Fibroblast of skin of left quadriceps (primary cell): ENCODE measurements at places on chromosomes 4 and X.

DNA sequence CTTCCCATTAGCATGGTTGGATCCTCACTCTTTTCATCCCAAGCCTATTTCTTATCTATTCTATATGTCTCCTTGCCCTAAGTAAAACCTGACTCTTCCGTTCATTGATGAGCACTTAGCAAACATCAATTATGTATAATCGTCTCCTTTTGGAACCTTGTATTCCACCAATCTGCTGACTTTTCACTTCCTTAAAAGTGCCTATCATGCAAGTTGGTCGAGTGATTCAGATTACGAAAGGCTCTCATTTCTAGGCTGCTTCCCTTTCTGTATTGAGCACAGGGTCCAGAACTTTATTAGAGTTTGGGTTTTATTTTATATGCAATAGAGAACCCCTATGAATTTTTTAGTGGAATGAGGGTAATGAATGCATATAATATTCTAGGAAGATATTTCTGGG is 27.1 kb upstream of the ALB start:
- DNase-seq: no peak

DNA sequence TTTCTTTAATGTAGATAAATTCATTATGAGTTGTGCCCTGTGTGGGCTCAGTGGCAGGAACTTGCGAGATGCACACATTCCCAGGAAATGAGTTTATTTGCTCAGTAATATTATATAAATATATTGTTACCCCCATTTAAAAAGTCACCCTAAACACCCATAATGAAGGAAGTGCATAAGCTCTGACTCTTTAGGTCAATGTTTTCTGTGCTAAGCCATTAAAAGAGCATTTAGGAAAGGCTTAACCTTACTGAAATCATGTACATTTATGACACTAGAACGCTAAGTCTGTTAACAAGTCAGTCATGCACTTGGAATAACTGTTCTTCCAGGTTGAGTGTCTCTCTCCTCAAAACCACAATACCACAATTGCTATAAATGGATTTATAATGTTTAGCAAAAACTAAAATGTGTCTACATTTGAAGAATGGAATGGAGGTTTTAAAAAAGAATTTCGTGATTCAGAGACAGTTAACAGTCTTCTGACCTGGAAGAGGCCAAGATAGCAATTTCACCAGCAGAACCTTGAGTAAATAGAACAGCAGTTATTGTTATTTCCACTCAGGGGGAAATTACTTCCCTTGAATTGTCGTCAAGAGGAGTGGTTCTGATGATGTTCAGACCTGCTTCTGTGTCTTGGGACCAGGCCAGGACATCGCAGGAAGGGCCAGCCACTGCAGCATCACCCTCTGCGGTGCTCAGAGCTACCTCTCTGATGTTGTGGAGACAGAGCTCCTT is 91.1 kb upstream of the VEGFC start:
- DNase-seq: peak; percentile 97

DNA sequence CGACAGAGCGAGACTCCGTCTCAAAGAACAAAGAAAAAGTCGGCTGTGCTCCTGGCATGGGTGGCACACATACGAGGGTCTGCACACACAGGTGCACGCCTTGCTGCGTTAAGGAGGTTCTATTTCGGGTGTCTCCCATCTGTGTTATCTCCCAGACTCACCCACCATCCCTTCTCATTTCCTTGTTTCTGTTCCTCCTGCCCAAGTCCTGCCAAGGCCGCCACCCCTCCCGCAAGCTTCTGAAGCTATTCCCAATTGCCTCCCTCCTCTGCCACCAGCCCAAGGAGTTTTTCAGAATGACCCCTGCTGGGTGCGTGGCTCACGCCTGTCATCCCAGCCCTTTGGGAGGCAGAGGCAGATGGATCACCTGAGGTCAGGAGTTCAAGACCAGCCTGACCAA is 6.0 kb upstream of the IL3RA start:
- no peak for DNase-seq

DNA sequence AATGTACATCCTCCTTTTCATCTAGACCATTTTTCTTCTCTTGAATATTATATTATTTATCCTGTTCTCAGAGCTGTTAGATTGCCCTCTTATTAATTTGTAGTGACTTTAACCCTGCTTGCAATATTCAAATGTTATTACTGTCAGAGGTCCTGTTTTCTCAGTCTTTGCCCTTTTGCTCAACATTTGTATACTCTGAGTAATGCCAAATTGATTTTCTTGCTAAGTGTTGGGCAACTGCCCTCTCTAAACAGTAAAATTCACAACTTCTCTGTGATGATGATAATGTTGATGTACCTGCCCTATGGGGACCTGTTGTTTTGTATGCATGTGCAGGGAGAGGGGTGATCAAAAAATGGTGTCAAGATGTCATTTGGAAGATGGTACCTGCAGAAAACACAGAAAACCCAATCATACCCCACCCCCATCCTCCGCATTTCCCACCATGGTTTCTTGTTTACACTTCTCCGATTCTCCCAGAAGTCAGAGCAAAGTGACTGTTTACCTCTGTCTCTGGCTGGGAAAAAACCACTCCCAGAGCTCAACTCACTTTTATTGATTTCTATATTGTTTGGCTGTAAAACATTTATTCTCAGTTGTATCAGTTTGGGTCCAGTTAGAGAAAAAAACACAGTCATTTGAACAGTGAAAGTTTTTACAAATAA is 694.0 kb downstream of the IL1RAPL1 start:
- no peak for DNase-seq

- DNase-seq: no peak
These were observed 109.4 kb upstream of the CBLL2 start for GRCh38 chrX:22163326-22163725.

- no peak for DNase-seq
These were observed 101.2 kb upstream of the DUSP21 start for GRCh38 chrX:44742480-44743155.

DNA sequence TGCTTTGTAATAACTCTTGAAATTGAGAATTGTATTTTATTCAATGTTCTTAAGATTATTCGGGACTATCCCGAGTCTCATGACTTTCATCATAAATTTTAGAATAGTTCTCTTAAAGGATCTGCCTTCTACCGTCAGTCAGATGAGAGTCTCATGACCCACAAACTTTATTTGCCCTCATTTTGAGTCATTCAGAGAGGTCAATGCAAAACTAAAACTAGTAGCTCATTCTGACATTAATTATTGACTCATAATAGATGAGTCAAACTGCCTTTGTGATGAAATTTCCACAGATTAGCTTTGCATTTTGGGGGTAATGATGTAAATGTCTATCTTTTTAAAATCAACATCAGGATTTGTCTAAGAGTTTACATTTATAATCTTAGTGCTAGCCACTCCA is 1527.3 kb downstream of the TECRL start:
- no peak for DNase-seq

GRCh38 chr4:25588206-25588605 is 67.4 kb upstream of the SLC34A2 start:
- no peak for DNase-seq

DNA sequence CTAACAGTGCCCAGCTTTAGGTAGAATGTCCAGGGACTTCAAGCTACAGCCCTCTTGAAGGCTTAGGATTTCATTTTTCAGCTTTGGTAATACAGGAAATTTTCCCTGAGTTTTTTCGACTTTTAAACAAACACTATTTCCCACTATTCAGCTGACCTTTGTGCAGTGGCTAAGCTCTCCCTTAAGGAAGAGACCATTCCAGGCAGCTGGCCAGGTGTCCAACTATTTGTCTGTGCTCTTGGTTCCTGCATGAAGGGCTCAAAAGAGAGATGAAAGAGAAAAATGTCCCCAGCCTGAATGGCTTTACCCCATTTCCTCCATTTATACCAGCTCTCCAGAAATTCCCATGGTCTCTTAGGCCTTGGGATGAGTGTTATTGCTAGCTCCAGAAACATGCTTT is 111.9 kb upstream of the KLF8 start:
- DNase-seq: no peak

DNA sequence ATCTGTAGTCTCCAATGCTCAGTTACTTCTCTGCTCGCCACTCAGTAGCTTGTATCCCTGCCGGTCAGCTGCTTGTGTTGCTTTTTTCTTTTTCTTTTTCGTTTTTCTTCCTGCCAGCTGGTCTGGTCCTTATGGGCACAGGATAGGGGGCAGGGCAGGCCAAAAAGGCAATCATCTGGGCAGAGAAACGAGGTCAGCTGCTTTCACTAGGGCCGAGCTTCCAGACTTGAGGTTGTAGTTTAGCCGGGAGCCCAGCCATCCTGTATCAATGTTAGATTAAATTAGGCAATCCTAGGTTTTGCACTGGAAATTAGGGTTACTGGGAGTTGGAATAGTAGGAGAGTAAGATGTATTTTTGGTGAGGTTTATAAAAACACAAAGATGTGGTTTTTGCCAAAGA is 3.4 kb downstream of the ARSF start:
- DNase-seq: no peak

DNA sequence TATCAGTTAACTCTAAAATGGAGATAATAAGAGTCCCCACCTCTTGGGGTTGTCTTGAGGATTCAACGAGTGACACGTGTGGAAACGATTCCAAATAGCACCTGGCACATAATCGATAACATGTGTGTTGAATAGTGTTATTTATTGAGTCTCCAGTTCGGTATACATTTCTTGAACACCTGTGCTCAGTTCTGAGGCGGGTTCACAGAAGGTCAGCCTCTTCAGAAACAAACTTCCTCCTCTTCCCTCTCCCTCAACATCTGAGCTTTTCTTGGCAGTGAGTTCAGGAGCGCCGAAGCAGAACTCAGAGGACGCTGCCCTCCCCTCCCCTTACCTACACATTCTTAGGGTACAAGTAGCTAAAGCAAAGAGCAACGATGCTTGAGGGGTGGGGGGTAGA is 934 bp downstream of the PDHA1 start:
- DNase-seq: no peak

GRCh38 chr4:70691661-70692060 is 3.3 kb downstream of the UTP3 start:
- no peak for DNase-seq

- DNase-seq: no peak
These were observed 85.1 kb downstream of the USP46 start for GRCh38 chr4:52574036-52574435.
